ENCODE measurements at places on chromosomes 2 and 18.
A peak's percentile ranks its signal among the peaks of the same experiment; 100 is the strongest.

DNA sequence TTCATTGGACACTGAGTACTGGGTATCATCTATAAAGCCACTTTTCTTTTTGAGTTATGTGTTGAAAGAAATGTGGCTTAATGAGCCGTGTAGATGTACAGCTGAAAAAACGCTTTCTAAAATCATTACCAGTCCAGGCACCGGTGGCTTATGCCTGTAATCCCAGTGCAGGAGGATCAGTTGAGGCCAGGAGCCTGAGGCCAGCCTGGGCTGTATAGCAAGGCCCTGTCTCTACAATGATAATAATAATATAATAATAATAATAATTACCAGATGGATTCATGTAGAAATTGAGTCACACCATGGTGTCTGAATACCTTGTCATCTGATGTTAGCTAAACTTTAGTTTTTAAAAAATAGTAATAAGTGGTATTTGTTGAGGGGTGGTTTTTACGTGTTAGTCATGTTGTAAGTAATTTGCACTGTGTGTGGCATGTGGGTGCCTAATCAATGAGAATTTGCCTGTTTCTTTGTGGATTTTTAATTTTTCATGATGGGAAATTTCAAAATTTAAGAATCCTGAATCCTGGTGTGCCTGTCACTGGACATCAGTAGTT, 30.1 kb downstream of the NCK2 start:
- no peak for DNase-seq

- no peak for DNase-seq
Observed at GRCh38 chr18:23240609-23240930, 105.3 kb downstream of the CABLES1 start.

DNA sequence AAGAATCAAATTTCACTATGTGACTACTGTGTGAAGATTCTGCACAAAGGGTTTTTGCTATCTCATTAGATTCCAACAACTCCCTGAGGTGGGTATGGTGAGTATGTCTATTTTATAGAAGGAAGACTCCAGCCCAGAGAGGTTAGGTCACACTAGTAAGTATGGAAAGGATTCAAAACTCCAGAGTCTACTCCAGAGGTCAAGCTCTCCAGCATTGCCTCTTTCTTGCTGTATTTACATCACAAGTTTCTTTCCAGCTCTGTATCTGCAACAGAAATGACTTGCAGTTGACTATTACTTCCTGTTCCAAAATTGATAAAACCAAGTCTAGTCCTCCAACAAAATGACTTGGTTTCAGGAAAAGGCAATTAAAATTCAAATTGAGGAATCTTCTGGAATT, 2.1 kb downstream of the COL4A4 start:
- no peak for DNase-seq

GRCh38 chr2:102977426-102978090, 215.7 kb downstream of the TMEM182 start:
- no peak for DNase-seq

- no peak for DNase-seq
Observed at GRCh38 chr2:45781464-45781811, 130.0 kb downstream of the PRKCE start.

- DNase-seq, result no peak
Observed at GRCh38 chr2:144011098-144011497, 508.8 kb downstream of the ZEB2 start.

GRCh38 chr2:219252570-219252899, 508 bp upstream of the TUBA4B start:
- DNase-seq, result no peak

DNA sequence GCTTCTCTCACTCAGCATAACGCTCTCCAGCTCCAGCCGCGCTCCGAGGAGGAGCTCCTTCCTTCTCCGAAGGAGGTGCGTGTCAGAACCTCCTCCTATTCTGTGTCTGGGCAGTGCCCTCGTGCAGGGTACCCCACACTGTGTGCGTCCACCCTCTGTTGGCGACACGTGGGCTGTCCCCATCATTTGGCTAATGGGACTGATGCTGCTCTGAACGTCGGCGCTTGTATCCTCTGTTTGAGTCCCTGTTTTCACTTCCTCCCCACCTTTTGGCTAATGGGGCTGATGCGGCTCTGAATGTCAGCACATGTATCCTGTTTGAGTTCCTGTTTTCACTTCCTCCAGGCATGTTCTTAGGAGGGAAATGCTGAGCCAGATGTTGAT, 22.2 kb downstream of the KCNG2 start:
- DNase-seq, result no peak

- no peak for DNase-seq
Observed at GRCh38 chr2:159251296-159252173, 35.0 kb downstream of the WDSUB1 start.

- DNase-seq, result no peak
Observed at GRCh38 chr2:106108791-106109190, 85.3 kb downstream of the UXS1 start.

- DNase-seq, result no peak
Observed at GRCh38 chr2:10382354-10383061, 65.6 kb downstream of the ODC1 start.

GRCh38 chr2:239940861-239941570, 84.1 kb downstream of the NDUFA10 start:
- DNase-seq, result no peak

- DNase-seq, result peak; percentile 93
Observed at GRCh38 chr2:163778045-163778781, 42.4 kb upstream of the FIGN start.

DNA sequence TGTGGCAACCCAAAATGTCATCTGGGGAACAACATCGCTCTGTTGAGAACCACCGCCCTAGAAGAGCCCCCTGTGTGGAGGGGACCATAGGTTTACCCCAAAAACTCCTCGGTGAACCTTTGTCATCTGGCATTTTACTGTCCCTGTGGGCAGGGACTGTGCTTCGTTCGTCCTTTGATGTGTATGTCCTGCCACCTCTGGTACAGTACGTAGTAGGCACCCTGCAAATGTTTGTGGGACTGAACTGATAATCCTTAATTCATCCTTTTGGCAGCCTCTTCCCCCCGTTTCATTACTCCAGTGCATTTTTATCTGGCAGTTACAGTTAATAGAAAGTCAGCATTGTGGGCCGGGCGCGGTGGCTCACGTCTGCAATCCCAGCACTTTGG, 728 bp downstream of the NAPG start:
- DNase-seq, result no peak

DNA sequence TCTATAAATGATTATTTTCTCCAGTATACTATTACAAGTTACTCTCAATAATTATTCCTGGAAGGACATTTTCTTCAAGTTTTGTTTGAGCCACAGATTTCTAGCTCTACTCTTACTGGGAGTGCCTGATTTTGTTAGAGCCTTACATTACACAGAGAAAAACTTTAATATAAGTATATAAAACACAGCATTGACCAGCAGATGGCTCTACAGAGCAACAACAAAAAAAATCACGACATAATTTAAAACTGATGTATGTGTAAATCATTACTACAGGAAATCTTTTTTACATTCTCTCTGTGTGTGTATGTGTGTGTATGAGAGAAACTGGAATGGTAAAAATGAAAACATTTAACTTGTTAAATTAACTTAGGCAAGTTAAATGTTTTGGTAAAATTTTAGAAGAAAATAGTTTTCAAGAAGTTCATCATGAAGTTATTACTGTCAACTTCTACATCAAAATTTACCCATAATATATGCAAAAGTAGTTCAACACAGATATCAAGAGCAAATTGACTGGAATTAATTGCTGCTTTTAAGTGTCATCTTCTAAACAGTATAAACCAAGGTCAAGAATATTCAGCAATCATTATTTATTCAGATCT, 103.3 kb downstream of the MDH1 start:
- peak; percentile 71 for DNase-seq

GRCh38 chr18:7980136-7980535, 413.0 kb downstream of the PTPRM start:
- DNase-seq, result no peak

GRCh38 chr18:57767259-57768050, 35.7 kb downstream of the ATP8B1 start:
- DNase-seq, result no peak

DNA sequence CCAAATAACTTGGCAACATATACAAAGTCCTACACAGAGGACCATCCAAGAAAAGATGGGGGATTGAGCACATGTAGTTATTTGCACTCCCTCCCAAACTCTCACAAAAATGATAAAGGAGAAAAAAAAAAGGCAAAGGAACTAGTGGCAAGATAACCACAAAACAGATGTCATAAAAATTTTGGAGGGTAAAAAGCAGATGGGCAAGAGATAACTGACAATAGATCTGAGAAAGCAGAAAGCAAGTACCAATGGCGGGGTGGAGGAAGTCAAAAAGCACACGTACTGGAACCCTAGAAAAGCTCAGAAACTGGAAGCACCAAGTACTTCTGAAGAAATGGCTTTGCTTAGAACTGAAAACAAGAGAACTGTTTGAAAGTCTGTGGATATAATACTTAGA, 82.0 kb downstream of the WDPCP start:
- DNase-seq, result no peak

DNA sequence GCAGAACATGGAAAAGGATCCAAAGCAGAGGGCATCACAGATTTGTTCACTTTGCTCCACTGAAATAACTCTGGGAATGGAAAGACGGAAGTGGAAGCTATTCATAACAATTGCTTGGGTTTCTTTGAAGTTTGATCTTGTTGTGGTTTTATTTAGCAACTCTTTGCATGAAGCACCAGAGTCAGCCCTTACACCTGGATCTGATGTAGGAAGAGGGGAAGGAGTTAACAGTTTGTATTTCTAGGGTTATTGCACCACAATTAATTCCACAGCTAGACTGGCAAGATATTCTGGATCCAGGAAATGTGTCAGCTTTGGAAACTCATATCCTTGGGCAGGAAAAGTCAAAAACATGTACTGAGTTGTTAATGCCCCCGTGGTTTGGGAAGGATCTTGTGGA, 1143.4 kb downstream of the CNTNAP5 start:
- DNase-seq, result peak; percentile 11

GRCh38 chr18:77208964-77209363, 40.7 kb upstream of the GALR1 start:
- DNase-seq, result peak; percentile 83

DNA sequence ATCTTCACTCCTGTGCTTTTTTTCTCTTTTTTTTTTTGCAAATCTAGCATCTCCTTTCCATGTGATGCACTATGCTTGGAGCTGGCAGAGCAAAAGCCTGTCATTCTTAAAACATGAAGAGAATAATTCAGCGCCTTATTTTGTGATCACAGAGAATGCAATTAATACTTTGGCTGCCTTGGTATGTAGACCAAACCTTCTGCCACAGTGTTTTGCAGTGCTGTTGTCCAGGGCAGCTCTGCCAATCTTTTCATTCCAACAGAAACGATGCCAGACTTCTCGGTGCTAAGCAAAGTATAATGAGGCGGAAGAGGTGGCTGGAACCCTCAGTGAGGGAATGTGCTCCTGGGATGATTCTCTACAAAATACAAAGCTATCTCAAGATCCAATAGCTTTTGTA, 25.6 kb downstream of the BCL2 start:
- no peak for DNase-seq
